Stimulated activated CD8-positive, alpha-beta memory T cell treated with anti-CD3 and anti-CD28 coated beads, Interleukin-4, amount 100 ng/mL, for 1 hour (primary cell): ENCODE measurements at places on chromosomes 13 and 19.

- no peak for DNase-seq
These were observed 6.7 kb downstream of the SIGLEC6 start for GRCh38 chr19:51524666-51525264.

DNA sequence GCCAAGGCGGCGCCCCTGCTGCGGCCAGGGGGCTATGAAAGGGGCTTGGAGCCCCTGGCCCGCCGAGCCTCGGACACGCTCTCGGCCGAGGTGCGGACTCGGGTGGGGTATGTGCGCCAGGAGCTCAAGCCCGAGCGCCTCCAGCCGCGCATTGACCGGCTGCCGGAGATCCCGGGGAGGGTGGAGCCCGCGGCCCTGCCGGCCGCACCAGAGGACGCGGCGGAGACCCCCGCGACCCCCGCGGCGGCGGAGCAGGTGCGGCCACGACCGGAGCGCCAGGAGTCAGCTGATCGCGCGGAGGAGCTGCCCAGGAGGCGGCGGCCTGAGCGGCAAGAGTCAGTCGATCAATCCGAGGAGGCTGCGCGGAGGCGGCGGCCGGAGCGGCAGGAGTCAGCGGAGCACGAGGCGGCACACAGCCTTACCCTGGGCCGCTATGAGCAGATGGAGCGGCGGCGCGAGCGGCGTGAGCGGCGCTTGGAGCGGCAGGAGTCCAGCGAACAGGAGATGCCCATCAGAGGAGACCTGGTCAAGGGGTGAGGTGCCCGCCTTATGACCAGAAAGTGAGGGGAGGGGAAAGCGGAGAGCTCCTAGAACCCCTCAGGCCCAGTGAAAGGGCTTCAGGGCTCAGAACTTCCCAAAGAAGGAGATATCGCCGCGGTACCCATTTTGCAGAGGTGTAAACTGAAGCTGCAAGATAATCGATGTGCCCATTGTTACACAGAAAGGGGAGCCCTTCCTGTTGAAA lies 8.8 kb upstream of the SHKBP1 start:
- no peak for DNase-seq

- no peak for DNase-seq
These were observed 1941.6 kb upstream of the PRR20A start for GRCh38 chr13:55199134-55199533.

DNA sequence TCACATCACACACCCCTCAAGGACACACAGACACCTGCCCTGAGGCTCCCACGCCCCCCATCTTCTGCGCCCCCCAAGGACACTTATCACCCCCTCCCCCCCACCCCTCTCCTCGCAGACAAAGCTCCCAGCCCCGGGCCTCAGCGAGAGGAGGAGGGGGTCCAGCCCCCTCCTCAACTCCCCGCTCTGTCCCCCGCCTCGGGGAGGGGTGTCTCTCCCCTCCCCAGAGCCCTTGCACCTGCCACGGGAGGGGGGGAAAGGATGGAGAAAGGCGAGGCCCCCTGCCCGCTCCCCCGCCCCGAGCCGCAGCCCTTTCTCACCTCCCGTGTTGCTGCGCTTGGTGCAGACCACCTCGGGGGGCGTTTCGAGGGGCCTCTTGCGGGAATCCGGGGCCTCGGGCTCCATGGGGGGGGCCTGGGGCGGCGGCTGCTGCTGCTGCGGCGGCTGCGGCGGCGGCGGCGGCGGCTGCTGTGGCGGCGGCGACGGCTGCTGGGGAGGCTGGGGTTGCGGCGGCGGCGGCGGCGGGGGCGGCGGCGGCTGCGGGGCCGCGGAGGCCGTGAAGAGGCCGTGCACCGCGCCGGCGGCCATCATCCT lies 621 bp downstream of the NOVA2 start:
- no peak for DNase-seq

- DNase-seq: no peak
These were observed 192.8 kb downstream of the TM9SF2 start for GRCh38 chr13:99693852-99694611.

GRCh38 chr19:48918071-48918470 lies 15.4 kb upstream of the DHDH start:
- no peak for DNase-seq

- no peak for DNase-seq
These were observed 57.9 kb downstream of the RFC3 start for GRCh38 chr13:33875618-33876401.

GRCh38 chr13:60019119-60019993 lies 144.4 kb downstream of the DIAPH3 start:
- DNase-seq: no peak

GRCh38 chr13:79423801-79424642 lies 18.0 kb upstream of the RBM26 start:
- DNase-seq: no peak

DNA sequence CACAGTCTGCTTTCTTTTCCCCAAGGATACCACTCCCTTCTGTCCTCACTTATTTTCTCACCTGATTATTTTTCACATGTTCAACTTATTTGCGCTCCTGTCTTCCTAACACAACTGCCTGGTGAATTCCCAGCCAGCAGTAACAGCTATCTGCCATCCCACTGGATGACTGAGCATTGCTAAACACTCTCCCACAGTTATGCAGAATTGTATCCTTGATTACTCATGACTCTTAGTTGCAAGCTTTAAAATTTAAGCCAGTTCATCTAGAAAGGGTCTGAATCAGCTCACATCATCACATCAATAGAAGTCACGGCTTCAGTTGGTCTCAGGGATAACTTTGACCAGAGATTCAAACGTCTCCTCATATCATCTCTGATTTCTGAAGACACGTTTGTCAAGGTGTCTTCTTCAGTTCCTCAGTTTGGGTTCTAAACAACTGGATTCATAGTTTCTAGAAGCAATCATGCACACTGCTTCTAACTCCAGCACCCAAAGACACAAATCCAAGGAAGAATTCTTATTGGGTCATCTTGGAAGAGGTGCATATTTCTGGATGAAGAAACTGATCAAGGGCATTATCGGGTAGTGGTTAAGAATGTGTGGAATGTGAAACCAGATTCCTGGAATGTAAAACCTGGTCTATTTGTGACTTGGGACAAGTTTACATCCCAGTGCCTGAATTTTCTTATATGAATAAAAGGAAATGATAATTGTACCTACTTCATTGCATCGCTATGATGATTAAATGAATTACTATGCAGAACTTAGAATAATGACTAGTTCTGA lies 13.9 kb upstream of the DACH1 start:
- no peak for DNase-seq

DNA sequence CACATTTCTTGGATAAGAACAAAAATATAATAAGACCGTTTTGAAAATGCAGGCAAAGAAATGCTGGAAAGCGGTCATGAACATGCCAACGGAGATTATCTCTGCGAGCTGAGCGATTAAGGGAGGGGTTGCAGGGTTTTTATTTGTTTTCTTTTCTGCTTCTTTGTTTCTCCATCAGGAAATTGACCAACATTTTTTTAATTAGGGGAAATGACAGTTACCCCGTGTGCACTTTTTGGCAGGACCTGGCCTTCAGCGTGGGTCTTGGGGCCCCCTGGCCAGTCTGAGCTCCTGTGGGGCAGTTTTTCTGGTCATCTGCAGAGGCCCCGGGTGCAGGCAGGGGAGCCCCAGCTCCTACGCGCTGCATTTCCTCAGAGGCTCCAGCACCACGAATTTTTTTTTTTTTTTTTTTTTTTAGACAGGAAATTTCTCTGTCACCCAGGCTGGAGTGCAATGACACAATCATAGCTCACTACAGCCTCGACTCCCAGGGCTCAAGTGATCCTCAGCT lies 31.3 kb upstream of the HOMER3 start:
- DNase-seq: no peak

- no peak for DNase-seq
These were observed 7.1 kb downstream of the HNRNPM start for GRCh38 chr19:8451885-8452284.

DNA sequence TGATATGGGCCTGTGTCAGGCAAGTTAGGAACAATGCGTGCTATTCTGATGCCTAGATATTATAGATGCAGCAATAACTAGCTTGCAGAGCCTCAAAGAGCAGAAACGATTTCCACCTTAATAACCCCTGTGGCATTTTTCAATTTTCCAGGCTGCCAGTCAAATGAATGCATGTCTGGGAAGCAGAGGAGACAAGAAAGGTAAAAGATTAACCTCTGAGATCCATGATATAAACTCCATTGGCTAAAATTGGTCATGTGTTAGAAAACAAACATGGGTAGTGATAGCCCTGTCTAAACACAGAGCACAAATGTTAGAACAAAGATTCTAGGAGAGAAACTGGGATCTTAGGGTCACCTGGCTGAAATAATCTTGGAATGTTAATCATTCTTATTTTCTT lies 811.1 kb downstream of the DIAPH3 start:
- no peak for DNase-seq

GRCh38 chr19:48858984-48859710 lies 9.3 kb downstream of the PLEKHA4 start:
- no peak for DNase-seq

DNA sequence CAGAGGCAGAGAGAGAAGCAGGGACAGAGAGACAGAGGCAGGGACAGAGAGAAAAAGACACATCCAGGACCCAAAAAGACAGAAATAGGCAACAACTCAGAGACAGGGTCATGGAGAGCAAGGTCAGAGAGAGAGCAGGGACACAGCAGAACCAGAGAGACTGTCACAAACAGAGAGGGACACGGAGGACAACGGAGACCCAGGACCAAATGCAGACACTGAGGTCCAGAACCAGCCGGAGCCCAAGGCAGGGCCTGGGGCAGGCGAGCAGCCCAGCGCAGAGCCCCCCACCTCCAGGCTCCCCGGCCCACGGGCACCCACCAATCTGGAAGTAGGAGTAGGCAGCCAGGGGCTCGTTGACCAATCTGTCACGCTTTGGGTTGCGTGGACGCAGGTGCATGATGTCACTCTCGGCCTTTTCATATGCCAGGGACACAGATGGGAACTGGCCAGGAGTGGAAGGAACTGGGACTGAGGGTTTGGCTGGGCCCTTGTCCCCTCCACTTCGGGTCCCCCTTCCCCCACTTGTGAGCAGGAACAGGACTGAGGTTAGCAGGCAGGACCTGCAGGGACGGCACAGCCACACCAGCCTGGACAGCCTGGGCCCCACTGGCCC lies 8.1 kb downstream of the TMEM147 start:
- DNase-seq: no peak

DNA sequence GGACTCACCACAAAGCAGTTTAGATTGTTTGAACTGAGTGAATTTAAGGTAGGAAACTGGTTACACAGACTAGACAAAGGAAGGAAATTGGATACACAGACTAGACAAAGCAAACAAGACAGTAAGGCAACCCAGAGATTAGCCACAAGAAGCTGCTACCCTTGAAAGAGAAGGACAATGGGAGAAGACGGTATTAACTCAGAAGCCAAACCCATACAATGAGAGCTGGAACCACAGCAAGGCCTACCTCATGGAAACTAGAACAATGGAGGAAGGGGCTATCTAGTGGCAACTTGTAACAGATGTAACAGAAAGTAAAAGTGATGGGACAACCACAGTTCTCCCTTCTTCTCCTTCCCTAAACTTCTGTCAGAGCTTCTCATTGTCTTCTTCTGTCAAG lies 410.9 kb upstream of the SPRY2 start:
- no peak for DNase-seq

DNA sequence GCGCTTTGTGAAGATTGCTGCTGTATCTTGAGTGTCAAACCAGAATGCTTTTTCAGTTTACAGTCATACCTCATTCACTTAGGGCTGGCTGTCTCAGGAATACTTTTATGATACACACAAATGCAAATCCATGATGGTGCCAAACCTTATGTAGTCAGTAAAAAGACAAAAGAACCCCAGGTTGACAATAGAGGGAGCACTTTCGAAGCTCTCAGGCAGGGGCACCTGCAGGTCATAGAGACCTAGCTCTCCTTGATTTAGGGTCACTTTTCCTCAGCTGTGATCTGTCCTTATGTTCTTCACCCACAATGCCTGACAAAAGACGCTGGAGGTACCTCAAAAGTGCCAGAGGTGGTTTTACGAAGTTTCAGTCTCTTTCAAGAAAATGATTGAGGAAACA lies 172.2 kb downstream of the DNAJC15 start:
- no peak for DNase-seq

- no peak for DNase-seq
These were observed 12.3 kb downstream of the ZNF575 start for GRCh38 chr19:43545276-43545675.

- no peak for DNase-seq
These were observed 1.0 kb downstream of the NCCRP1 start for GRCh38 chr19:39197808-39198207.

GRCh38 chr19:12840091-12841079 lies 2.1 kb downstream of the MAST1 start:
- no peak for DNase-seq

DNA sequence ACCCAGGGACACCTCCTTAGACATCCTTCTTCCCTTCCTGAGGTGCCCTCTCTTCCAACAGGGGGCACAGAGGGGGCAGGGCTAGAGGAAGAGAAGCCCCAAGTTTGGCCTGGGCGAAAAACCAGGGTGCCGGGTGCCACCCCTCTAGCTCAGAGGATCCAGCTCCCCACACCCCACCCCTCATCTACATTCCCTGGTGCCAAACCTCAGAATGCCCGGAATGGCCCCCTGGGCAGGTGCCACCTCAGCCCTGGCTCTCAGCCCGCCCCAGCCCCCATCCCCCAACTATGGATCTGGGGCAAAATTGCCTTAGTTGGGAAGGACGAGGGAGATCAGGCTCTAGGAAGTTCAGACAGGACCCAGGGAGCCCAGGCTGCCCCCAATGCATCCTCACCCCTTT lies 2.0 kb downstream of the CNN1 start:
- DNase-seq: no peak

DNA sequence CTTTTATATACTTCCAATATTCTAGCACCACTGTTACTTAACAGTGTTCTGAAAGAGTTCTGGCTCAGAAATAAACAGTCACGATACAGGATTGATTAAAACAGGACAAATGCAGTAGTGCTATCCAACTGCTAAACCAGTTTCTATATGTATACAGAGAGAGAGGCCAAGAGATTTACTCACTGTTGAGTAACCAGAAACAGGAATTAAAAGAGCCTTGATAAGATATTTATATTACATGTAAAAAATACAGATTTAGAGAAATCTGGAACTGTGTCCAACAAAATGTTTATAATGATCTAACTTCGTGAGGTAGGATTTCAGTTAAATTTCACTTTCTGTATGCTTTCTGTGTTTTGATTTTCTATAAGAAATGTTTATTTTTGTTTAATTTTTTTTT lies 116.6 kb downstream of the CDK8 start:
- DNase-seq: no peak

GRCh38 chr13:113639616-113640262 lies 18.3 kb downstream of the ATP4B start:
- DNase-seq: no peak

- no peak for DNase-seq
These were observed 25.1 kb downstream of the CARS2 start for GRCh38 chr13:110680852-110681251.

DNA sequence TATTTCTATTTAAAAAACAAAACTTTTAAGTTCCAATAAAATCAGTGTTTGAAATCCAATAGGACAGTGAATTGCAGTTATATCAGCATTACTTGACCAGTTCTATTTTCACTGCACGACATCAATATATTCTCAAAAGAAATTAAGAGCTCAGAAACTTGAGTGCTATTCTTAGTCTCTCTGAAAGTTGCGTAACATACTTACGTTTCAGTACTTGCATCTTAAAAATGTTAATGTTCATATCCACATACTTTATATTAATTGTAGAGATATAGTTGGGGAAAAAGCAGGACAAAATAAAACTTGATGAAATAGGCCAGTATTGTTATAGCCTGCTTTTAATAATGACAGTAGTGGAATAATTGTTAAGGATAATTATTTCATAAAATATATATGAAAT lies 720.5 kb upstream of the PCDH9 start:
- no peak for DNase-seq

- DNase-seq: no peak
These were observed 252.9 kb upstream of the SLITRK6 start for GRCh38 chr13:86052141-86052540.
